Stimulated activated CD4-positive, alpha-beta T cell treated with anti-CD3 and anti-CD28 coated beads, Interleukin-4, amount 100 ng/mL, for 1 hour (primary cell): ENCODE measurements at places on chromosomes 12 and 14.

DNA sequence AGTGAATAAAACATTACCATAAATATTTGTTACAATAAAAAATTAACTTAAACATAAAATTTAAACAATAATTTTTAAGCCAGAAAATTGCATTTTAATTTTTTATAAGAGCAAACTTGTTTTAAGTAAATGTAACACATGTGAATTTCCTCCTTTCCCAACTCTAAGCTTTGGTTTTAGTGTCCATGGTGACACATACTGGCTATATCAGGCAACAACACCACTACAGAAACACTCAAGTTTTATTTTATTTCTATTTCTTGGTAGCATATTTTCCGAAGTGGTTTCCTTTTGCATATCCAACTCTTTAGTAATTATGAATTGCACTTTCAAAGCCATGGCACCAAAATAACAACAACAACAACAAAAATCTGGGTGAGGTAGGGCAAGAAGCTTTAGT is 2.2 kb downstream of the NELL2 start:
- no peak for DNase-seq

DNA sequence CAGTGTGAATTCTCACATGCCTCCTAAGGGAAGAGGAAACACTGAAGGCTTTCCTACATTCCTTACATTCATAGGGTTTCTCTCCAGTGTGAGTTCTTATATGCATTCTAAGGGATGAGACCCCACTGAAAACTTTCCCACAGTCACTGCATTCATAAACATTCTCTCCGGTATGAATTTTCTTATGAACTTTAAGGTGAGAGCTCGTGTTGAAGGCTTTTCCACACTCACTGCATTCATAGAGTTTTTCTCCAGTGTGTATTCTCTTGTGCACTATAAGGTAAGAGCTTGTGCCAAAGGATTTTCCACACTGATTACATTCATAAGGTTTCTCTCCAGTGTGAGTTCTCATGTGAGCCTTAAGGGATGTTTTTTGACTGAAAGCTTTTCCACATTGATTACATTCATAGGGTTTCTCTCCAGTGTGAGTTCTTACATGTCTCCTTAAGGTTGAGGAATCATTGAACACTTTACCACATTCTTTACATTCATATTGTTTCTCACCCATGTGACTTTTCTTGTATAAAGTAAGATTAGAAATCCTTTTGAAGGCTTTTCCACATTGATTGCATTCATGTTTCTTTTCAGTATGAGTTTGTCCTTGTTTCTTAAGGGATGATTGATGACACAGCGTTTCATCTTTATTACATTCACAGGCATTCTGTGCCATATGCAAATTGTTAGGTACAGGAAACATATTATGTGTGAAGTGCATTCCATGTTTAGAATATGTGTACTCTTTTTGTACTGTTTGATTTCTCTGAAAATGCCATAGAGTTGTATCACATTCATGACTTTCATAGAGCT is 9.5 kb downstream of the ZNF891 start:
- DNase-seq = no peak

DNA sequence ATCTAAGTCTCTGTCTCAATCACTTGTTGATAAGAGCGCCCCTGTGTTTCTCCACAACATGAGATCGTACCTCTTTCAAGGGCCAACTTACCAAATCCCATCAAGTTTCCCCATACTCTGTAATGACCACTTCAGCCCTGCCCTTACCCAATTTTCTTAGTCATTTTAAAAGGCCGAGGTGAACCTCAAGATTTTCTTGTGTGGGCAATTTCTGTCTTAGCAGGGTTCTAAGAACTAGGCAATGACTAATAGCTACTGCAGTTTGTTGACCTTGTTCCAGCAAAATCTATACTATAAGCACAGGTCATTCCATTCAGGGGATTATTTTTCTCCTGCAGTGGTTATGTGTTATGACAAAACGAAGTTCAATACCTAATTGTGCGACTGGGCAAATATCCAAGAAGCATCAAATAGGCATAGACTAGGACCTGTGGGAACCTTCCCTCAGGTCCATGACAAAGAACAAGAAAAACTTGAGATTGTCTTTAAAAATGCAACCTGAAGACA is 359.8 kb downstream of the PCNX1 start:
- DNase-seq = no peak

- DNase-seq = no peak
Measured at GRCh38 chr12:102527171-102527720, 46.9 kb upstream of the IGF1 start.

- no peak for DNase-seq
Measured at GRCh38 chr14:77311217-77311616, 9.5 kb downstream of the POMT2 start.

GRCh38 chr14:93464271-93464670 is 33.5 kb downstream of the UNC79 start:
- DNase-seq = no peak

GRCh38 chr14:54777395-54777794 is 125.2 kb downstream of the GCH1 start:
- DNase-seq = no peak

GRCh38 chr14:49865431-49865859 is 12.9 kb upstream of the NEMF start:
- peak; percentile 87 for DNase-seq

DNA sequence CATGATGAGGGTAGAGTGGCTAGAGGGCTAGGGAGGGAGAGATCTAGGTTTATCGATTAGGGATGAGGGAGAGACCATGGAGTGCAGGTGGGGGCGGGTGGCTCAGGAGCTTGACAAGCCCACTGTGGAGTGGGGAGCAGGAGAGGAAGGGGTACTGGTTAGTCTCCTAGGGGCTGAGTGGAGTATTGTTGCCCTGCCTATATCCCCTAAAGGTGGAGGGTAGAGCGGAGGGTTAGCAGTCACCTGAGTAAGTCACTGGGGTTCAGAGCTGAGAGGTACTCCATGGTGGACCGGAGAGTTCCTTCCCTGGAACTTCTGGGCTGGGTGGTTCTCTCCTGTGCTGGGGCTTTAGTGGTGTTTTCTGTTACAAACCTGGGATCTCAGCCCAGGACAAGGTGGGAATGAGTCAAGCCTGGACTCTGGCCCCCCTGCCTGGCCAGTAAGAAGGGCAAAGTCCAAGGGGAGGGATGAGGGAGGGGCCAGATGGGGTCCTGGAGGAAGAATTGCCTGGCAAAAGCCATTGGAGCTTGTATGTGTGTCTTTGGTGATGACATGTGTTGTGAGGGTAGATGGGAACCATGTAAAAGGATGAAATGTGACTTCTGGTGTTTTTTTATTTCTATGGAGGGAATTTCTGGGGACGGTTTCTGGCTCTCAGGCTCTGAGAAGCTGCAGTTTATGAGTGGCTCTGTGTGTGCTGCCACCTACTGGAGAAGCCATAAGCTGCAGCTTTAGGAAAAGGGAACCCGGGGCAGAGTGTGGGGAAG is at the start of gene CIDEB:
Gene CIDEB (minus strand): TSS at position 403 of the 767 bp plus-strand sequence. CDS start 119 bp downstream, at position 284.
- DNase-seq = peak; percentile 54

DNA sequence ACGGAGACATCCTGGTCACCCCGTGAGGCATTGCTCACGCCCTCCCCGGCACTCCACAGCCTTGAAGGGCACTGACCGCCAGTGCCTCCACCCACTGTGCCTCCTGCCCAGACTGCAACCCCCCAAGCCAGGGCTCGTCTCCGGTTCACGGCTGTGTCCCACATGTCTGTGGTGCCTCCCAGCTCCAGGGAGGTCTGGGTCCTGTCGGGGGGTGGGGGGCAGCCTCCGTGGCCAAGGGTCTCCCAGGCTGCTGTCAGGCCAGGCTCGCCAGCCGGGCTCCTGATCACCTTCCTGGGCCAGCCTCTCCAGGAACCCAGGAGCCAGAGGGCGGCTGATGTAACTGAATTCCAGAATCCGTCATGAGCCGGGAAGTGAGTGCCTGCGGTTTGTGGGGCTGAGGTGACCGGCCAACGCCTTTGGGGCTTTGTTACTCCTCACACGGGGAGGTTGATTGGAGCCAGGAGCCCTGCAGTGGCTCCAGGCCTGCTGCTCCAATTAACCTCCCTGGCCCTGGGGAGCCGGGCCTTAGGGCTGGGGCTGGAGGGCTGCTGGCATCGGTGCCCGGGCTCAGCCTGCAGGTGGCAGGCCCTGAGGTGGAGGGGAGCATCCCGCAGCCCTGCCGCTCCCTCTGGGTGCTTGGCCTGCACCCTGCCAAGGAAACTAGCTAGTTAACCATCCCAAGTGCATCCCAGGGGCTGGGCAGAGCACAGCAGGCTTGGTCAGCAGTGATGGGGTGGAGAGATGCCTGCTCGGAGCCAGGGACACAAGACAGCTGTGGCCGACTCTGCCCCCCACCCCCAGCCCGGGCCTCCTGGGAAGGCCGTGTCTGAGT is 36.4 kb upstream of the FBRSL1 start:
- no peak for DNase-seq

DNA sequence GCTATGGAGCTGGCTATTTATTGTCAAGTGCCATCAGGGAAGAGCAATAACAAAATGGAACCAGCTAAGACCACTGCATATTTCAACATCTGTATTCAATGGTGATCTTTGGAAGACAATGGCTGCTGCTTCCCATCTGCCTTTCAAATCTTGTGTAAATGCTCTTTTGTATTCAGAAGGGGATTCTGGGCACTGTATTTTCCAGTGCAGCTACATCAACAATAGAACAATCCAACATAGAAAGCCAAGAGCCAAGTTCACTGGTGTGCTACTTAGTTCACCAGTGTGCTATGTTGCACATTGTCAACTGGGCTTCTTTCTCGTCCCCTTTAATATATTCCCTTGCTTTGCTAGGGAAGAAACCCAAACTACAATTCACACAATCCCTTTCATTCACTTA is 128.8 kb upstream of the OR4E1 start:
- no peak for DNase-seq

DNA sequence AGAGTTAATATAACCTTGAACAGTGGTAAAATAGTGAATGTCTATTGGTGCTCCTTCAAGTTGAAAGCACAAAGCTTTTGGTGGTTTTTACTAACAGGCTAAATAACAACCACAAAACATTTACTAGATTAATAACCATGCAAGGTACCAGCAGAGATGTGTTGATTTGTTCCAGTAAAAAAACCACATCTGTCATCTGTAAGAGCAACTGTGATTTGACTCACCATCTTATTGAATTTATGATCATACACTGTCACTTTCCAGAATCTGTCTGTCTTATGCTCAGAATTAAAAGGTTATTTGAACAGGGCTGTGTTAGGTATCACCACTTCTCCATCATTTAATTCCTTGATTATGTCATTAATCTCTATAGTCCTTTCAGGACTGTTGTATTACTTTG is 107.0 kb upstream of the PTHLH start:
- DNase-seq = no peak
